Body of pancreas (tissue), 4 donors: ENCODE measurements at places on chromosomes 13 and 19. TPM values are rescaled to one million over a fixed set of nuclear protein-coding genes. Genes with fewer than 3 reads are reported as not detected.

ATP4A gene
- 8.2 TPM for total RNA-seq

- peak; percentile 80 for DNase-seq
These were observed 7.7 kb downstream of the PNMA8B start for GRCh38 chr19:46487802-46488445.

DNA sequence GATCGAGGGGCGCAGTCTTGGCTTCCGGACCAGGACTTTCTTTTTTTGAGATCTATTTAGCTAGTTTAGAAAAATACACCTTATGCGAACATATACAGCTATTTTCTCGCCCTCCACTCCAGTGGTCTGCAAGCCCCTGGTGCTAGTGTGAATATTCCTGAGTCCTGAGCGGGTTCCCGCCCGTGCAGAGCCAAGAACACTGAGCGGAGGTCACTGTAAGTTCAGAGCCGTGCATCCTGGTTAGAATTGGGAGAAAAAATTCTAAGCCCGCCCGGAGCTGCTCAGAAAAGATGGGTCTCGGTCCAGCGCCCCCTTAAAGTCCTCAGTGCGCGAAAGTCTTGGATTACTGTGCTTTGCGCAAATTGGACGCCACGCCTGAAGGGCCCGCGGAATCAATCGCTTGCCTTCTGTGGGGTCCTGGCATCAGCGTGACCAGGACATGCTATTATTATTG, 117.7 kb downstream of the KCNRG start:
- DNase-seq = no peak

DNA sequence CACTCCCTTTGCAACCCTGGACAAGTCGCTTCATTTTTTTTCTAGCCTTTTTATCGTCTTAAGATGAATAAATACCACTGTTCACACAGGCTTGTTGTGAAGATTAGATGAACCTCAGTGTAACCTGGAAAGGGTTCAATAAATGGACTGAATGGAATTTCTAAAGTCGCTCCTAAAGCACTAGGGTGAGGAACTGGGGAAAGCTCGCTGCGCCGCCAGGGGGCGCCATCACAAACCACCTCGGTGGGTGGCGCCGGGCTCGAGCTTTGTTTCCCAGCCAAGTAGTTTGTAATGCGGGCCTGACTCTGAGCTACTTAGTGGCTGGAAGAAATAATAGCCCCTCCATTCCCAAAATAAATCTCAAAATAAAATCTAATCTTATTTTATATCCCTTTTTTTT, 2.2 kb upstream of the CEACAM6 start:
- DNase-seq = peak; percentile 75

DNA sequence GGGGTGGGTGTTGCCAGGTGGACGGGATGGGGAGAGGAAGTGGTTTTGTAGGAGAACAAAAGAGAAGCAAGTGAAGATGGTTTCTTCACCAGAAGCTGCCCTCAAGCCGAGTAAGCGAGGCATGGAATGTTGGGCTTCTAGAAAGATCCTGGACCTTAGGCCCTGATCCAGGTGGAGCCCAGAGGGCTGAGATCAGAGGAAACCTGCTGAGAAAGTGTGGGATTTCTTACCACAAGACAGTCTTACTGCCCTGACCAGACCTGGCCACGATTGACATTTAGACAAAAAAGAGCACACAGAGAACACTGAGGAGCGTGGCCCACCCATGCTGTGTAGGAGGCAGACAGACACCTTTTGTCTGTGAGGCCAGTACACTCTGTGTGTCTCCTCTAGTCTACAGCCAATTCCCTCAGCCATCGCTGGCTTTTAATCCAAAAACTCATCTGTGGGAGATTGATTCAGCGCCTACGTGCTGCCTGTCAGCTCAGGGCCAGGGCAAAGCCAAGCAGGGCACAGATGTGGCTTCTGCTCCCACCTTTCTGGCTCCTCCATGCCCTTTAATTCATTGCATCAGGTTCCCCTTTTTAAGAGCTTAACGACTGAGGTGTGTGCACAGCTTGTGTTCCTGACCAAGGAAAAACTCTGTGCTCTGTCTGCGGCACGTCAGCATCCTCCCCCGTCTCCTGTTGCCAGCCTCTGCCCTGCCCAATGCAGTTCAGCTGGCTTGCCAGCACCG, 123.3 kb downstream of the AKAP11 start:
- no peak for DNase-seq
